NCI-H187 (cell line): ENCODE measurements at places on chromosomes 13 and 19.
A peak's percentile ranks its signal among the peaks of the same experiment; 100 is the strongest.

GRCh38 chr19:33604651-33605050 lies 17.1 kb upstream of the CHST8 start:
- DNase-seq = no peak

- no peak for DNase-seq
These were observed 446.0 kb downstream of the EFNB2 start for GRCh38 chr13:106089261-106089980.

DNA sequence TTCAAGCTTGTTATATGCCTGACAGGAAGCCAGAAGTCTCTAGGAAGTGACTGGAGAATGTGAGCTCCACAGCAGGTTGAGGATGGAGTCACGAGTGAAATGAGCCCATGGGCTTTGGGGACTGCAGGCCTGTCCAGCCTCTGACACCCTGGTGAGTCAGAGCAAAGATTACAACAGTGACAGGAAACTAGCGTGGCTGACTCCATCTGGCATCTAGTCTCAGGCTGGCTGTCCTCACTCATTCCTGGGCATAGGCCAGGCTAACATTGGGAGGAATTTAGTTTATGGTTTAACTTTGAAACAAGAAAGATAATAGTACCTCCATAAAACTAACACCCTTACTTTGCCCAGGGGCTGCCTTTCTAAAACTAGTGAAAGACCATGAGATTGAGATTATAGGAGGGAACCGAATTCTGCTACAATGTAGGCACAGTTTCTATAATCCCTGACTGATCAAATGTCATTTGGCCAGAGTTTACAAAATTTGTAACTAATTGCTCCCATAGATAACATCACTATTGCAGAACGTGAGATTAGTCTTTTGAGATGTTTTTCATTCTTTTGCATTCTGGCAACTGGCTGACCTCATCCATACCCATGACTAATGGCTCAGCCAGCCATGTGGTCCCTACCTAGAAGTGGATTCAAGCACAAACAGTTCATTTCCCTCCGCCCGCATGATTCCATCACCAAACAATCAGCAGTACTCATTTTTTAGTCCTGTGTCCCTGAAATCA lies 28.4 kb downstream of the PSG1 start:
- DNase-seq = no peak

DNA sequence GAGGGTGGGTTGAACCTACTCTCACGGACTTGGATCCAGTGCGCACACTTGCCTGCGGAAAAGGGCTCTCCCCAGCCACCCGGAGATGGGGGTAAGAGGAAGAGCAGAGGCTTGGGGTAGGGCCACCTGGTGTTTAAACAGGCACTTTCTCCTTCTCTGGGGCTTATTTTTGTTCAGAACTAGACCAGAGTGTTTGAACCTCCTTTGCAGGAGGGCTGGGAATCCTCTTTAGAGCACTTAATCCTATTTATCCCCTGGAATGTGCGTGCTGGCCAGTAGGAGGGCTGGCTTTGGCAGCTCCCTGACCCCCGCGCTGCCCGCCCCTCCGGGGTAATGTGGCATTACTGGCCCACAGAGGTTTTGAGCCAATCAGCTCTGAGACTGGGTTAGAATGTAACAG lies 2.0 kb downstream of the RGS9BP start:
- no peak for DNase-seq

- DNase-seq = no peak
These were observed 35.9 kb upstream of the MAB21L1 start for GRCh38 chr13:35512271-35512920.

DNA sequence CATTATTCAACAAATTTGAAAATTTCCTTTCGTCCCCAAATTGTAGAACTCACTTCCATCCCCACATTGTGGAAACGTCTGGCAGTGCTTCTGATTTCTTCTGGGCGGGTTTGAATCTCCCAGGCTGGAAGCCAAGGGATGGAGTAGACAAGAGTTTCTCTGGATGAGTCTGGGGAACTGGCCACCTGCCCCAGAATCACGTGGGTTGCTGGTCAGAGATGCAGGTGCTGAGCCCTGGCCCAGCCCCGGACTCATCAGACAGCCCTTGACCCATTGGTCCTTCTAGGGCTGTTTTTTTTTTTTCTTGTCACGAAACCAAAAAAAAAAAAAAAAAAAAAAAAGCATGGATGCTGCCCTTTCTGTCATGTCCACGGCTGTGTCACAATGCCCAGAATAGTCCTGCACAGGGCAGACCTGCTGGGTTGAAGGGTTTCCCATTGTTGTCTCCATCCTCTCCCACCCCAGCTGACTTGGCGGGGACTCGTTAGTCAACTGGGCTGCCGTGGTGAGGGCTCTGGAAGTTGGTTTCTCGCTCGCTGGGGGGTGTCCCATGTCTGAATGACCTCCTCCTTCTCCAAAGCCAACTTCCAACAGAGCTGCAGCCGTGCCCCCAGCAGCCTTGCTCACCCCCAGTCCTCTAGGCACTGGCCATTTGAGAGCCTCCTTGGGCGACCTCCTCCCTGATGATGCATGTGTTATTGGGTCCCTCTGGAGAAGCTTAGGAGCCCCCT lies 12.8 kb downstream of the CHST8 start:
- no peak for DNase-seq

GRCh38 chr13:85501616-85502015 lies 297.6 kb downstream of the SLITRK6 start:
- DNase-seq = no peak

- DNase-seq = no peak
These were observed 117.4 kb upstream of the FNDC3A start for GRCh38 chr13:48858122-48858902.

DNA sequence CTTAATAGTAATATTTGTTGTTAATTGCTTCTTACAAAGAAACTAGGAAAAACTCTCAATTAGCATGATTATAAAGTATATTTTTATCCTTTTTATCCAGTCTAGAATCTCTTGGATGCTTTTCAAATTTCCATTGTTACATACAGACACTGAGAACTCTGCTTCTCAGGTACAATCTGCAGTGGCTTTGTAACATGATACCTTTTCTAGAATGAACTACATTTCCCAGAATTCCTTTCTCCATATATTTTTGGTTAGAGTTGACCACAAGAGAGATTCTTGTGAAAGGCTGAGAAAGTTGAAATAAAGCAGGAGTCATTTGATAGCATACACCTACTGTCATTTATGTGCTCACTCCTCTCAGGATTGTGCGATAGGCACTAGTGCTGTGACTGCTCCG lies 148.6 kb downstream of the SLITRK6 start:
- no peak for DNase-seq

DNA sequence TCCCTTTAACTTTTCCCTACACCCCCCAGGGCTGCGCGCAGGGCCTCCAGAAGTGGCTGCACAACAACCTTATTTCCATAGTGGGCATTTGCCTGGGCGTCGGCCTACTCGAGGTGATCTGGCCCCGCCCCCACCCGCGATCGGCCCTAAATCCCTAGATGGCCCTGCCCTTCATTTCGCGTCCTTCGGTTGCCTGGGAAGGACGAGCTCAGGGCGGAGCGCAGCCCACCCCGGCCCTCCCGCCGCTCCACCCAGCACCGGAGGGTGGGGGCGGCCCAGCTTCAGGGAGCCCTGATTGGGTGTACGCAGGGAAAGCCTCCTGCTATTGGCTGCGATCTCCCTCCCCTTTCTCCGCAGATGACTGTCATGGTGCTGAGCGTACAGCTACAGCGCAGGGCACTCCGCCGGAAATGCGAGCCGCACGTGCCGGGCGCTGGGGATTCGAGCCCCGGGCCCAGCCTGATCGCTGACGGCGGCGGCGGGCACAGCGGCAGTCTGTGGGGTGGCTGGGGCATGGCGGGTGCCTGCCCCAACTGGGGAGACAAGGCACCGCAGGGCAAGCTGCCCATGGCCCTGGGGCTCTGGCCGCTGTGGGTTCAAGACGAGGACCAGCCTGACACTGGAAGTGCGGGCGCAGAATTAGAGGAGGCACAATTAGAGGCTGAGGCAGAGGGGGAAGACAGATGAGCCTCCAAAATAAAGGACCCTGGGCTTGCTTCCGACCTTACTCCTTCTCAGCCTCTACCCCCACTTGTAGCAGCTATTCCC lies 4.3 kb downstream of the CD37 start:
- peak; percentile 78 for DNase-seq

GRCh38 chr19:15563325-15563794 lies 51.7 kb upstream of the CYP4F8 start:
- no peak for DNase-seq

DNA sequence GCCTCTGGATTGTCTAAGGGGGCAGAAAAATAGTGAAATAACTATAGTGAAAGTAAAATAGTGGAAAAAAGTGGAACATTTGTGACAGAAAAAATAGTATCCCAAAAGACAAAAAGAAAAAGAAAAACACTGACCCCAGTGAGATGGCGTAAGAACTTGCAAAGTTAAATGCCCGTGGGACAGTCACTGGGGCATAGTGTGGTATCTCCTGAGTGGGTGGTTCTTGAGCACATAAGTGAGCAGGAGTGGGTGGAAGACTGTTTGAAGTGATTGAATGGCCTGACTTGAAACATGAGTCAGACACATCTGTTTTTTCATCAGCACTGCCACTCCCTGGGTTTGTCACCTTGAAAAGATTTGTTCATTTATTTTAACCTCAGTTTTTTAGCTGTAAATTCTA lies 2.5 kb downstream of the ZNF430 start:
- DNase-seq = no peak

- DNase-seq = no peak
These were observed 223.8 kb upstream of the TMTC4 start for GRCh38 chr13:100898431-100898830.

GRCh38 chr19:55585658-55586339 lies 5.2 kb upstream of the ZNF579 start:
- peak; percentile 90 for DNase-seq

GRCh38 chr13:23643338-23644125 lies 73.3 kb downstream of the TNFRSF19 start:
- no peak for DNase-seq

- DNase-seq = no peak
These were observed 37.6 kb upstream of the C1QTNF9 start for GRCh38 chr13:24271601-24272451.

DNA sequence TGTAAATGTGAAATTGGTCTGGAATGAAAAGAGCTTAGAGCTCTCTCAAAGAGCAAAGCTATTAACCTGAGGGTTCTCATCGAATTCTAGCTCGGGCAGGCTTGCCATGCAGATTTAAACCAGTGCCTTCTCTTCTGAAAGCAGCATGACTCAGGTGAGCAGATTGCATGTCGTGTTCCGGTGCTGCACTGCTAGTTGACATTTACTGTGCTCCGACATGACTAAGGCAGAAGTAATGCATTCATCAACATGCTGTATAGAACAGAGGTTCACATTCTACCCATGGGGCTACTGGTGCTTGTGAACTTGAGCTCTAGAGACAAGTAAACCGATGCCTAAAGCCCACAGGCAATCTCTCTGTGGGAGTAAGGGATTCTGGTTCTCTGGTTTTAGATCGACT lies 947.7 kb downstream of the EFNB2 start:
- DNase-seq = no peak

DNA sequence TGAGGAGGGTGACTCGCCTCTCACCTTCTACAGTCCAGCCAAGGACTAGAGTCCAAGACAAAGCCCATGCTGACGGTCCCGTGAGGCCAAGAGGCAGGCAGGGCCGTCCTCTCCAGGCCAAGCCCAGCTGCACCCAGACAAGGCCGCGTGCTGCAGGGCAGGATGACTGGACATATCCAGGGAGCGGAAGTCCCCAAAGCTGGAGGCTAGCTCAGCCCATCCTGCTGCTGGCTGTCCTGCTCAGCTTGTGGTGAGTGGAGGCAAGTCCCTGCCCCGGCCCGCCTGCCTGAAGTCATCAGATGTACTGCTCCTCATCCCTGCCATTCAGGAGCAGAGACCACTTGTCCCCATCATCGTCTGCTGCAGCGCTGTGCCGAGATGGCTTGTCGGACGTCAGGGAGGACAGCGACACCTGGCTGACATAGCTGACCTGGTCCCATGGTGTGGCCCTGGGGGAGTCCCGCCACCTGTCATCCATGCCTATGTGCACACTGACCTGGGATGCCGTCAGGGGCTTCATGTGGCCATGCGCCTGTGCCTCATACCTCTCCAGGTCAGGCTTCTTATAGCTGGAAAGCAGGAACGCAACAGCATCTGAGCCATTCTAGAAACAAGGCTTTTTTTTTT lies 72.8 kb downstream of the CCDC70 start:
- no peak for DNase-seq

GRCh38 chr13:64579331-64579730 lies 2650.8 kb downstream of the PCDH9 start:
- DNase-seq = no peak

GRCh38 chr13:34640179-34640992 lies 301.7 kb upstream of the NBEA start:
- no peak for DNase-seq

DNA sequence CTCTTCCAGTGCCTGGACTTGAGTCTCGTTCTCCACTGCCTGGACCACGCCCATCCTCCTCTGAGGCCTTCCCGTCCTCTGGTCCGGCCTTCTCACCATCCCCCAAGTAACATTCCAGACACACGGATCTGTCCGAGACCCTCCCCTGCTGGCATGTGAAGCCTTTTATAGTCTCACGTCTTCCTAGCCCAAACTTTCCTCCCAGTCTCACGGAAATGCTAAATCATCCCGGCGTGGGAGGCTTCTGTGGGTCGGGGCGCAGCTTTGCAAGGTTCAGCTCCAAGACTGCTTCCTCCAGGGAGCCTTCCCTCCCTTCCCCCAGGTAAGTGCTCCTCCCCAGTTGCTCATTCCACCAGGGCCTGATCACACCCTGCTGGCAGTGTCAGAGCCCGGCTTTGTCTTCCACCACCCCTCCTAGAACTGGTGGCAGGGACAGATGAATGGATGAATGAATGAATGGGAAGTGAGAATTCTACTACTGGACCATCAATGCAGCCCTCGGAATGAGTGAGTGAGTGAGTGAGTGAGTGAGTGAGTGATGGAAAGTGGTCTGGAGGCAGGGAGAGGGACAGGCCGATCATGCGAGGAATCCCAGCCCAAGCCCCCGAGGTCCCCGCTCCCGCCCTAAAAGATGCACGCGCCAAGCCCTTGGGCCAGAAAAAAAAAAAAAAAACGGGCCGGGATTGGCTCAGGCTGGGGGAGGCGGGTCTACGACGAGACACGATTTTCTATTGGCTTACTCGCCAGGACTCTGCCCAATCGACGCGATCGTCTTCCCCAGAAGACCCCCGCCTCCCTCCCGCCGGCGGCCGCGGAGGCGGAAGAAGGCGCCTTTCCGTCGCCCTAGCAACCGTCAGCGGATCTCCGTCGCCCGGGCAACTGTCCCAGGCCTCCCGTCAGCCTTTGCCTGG lies 9.3 kb downstream of the EPHX3 start:
- peak; percentile 67 for DNase-seq

GRCh38 chr13:53207556-53207955 lies 178.9 kb downstream of the OLFM4 start:
- no peak for DNase-seq

GRCh38 chr19:19463348-19464117 lies 51.8 kb downstream of the TSSK6 start:
- DNase-seq = no peak

- no peak for DNase-seq
These were observed 379.0 kb downstream of the EFNB2 start for GRCh38 chr13:106156468-106156867.

DNA sequence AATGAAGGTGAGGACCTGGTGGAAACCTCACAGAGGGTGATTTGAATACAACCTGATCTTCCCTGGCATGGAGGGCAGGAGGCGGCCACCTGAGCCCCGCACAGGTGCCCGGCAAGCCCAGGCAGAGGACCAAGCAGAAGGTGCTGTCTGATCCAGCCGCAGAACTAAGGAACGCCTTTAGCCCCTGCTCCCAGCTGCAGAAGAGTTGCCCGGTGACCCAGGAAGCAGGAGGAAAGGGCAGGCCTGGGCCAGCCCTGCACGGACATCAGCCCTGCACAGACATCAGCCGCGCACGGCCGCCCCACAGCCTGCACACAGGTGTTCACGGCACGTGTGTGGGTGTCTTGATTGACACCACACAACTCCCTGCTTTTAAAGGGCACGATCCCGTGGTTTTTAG lies 43.1 kb downstream of the RASA3 start:
- no peak for DNase-seq
